ENCODE measurements at places on chromosomes 16 and 17.

DNA sequence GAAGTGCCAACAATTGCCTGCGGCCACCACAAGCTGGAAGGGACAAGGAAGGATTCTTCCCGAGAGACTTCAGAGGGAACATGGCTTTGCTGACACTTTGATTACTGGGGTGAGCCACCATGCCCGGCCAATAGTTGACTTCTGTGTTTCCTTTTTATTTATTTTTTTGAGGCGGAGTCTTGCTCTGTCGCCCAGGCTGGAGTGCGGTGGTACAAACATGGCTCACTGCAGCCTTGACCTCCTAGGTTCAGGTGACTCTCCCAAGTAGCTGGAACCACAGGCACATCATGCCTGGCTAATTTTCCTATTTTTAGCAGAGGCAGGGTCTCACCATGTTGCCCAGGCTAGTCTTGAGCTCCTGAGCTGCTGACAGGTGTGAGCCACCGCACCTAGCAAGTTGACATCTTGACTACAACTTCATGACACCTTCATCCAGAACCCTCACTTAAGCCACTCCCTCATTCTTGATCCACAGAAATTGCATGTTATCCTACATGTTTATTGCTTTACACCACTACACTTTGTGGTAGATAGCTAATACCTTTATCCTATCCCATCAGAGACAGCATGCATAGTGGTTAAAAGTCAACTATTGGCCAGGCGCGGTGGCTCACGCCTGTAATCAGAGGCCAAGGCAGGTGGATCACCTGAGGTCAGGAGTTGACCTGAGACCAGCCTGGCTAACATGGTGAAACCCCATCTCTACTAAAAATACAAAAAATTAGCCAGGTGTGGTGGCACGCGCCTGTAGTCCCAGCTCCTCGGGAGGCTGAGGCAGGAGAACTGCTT, 16.1 kb upstream of the GPRC5C start:
- DNase-seq = no peak

DNA sequence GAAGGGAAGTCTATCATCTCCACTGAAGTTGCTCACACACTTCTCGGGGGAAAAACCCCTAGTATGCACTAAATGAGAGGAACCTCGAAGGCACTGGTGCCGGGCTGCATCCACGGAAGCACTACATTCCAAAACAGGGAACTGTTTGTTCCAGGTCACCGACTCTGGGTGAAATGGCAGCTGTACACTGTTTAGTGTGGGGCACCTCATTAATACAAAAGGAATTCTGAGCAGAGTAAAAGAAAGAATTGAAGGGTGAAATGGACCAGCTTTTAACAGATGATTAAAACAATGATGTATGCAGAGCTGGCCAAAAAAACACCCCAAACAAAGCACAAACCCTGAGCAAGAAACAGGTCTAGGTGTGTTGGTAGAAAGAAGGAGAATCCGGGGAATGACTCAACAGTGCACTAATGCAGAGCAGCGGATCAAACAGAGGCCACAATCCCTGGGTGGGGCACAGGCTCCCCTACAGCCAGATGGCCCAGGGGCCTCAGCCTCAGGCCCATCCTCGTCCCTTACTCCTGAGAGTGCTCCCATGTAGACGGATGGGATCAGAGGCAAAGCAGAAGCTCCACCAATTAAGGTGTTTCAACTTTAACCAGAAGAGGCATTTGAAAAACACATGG, 161.5 kb downstream of the ZFHX3 start:
- DNase-seq = no peak

DNA sequence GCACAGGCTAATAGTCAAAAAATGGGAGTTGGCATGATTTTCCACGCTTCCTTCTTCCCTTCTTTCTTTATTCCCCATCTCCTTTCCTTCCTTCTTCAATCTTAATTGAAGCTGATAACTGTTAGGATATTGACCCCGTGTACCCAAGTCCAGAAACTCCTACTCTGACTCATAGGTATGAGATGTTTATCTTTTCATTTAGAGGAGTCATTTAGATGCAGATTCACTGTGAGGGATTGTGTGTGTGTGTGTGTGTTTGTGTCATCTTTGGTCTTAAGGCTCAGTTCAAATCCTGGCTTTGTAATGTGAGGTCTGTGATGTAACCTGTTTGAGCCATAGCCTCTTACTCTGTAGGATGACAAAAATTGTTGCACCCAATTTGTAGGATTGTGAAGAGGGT, 332.0 kb upstream of the MAF start:
- no peak for DNase-seq

- no peak for DNase-seq
Observed at GRCh38 chr16:77307426-77308162, 108.4 kb downstream of the SYCE1L start.
